Choroid plexus epithelial cell (primary cell): ENCODE measurements at places on chromosomes 2 and 18.

GRCh38 chr2:21353879-21354679 lies 230.3 kb downstream of the TDRD15 start:
- no peak for DNase-seq

DNA sequence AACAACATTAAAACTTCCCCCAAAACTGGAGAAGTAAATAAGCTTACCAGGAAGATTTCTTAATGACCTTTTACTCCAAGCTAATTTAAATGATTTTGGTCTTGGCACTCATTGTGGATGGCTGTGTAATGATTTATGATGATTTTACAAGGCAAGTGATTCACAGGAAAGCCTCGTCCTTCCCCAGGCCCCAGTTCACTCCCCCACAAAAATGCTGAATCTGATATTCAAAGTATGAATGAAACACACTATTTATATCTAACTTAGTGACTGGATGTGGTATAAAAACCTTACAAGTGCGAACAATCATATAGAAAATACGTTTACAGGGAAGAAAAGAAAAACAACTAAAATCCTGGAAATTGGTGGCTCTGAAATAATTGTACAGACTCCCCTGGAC lies 49.8 kb downstream of the ZNF516 start:
- DNase-seq = peak; percentile 77

DNA sequence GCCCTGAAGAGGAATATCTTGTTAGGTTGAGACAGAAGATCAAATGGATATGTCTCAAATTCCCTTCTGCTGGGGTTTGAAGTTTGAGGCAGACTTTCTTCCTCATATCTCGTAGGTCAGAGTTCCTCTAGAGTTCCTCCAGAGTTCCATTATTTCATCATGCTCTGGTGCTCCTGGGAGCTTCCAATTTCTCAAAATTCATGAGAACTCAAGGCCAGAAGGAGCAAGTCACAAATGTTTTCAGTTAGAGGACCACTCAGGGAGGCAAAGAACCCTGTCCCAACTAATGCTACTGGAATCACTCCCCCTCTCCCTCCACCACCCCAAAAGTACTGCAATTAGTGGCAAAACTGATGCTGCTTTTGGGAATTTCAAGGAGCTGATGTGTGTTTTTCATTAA lies 115.7 kb upstream of the RBMS1 start:
- DNase-seq = no peak

DNA sequence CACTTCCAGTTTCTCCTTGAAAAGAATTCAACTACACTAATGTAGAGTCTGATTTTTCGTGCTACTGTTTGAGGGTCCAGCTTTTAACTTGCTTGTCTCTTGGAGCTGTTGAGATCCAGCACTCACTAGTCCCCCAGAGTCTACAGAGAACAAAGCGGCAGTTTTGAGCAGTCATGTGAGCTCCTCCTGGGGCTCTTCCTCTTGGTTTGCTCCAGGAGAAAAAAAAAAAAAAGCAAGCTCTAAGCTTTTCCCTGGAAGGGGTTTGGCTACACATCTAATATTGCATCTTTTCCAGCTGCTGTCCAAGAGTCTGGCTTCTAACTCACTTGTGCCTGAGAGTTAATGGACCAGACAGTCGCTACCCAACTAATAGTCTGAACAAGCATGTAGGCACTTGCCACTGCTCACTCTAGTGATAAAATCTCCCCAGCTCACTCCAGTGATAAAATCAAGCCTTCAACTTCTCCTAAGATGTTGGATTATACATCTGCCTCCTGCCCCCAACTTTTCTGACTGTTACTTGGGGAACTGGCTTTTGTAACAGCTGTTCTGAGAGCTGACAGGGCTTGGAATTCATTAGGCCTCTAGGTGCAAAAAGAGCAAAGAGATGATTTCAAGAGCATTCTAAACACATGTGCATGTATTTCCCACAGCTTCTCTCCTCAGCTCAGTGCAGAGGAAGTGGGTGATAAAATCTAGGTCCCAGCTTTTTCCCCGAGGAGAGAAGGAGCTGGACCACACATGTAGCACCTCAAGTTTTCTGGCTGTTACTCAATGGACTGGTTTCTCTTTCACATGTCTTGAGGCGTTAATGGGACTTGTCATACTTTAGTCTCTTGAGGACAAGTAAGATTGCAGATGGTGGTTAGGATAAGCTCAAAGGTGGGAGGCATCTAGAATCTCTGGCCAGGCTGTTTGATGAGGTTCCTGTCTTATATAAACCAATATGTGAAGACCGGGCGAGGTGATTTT lies 750.5 kb downstream of the LRP1B start:
- no peak for DNase-seq

DNA sequence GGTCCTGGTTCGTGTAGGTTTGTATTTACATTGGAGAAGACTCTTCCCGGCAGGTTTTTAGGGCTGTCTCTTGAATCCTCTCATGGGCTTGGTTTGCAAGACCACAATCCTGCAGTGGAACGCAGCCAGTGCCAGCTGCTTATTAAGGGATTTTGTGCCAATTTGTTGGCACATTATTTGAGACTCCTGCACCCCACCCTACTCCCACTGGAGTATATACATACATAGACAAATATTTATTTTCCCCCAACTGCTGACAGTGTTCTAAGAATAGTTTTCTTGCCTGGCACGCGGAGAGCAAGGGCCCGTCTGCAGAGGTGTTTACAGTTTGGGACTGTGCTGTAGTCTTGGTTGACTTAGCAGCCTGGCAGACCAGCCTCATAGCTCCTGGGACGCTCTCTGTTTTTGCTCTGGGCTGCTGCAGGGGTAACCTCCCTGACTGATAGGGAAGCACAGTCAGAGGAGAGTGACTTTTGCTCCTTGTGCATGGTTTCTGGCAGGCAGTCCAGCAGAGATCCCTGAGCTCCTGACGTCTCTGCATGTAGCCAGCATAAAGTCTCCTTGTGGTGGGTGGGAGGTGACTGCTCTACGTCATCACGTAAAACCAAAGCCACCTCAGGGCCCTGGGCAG lies 1.9 kb downstream of the LDLRAD4 start:
- no peak for DNase-seq

- DNase-seq = peak; percentile 95
These were observed 61.7 kb upstream of the RALBP1 start for GRCh38 chr18:9413576-9413975.

DNA sequence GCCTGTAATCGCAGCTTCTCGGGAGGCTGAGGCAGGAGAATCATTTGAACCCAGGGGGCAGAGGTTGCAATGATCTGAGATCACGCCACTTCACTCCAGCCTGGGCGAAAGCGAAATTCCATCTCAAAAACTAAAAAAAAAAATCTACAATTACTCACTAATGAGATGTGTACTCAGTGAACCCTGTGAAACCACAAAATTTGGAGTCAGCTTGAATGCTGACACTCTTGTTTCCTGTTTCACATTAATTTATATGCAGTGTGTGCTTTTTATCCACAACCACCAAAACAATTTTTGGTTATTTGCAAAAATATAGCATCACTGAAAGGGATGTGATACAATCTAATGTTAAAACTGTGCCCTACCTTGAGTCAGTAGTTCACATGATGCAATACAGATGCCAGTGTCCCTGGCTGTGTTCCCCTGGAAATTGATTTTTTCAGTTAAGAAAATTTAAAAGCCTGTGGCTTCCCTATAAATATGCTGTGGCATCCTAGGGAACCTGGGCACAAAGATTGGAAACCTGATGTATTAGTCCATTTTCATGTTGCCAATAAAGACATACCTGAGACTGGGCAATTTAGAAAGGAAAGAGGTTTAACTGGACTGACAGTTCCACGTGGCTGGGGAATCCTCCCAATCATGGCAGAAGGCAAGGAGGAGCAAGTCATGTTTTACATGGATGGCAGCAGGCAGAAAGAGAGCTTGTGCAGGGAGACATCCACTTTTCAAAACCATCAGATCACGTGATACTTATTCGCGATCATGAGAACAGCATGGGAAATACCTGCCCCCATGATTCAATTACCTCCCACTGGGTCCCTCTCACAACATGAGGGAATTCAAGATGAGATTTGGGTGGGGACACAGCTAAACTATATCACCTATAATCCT lies 337.5 kb upstream of the NT5C1B start:
- DNase-seq = no peak
